Activated naive CD8-positive, alpha-beta T cell treated with anti-CD3 and anti-CD28 coated beads, Interleukin-2, amount 10 ng/mL, durations not matched to agents 7 days and 5 days (primary cell): ENCODE measurements at places on chromosomes 1 and 21.

DNA sequence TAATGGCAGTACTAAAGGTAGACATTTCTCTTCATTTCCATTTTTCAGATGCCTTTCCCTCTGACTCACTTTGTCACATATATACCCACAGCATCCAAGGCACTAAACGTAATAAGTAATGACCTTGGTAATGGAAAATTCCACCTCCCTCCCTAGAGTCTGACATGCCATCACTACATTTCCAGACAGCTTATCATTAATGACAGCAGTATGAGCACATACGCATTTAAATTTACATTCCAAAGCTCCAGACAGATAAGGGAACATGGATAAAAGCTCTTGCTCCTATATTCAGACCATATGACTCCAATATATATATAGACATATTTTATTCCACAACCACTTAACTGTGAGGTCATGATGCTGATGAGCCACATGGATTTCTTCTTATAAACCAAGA, 191.7 kb upstream of the GORAB start:
- H3K27me3 ChIP-seq, result no peaks in the 10 kb centered on the region
- H3K27ac ChIP-seq, result no peak overlapping the region
- H3K36me3 ChIP-seq, result no peaks in the 10 kb centered on the region
- no peaks in the 10 kb centered on the region for H3K4me1 ChIP-seq
- no peak overlapping the region for H3K4me3 ChIP-seq

DNA sequence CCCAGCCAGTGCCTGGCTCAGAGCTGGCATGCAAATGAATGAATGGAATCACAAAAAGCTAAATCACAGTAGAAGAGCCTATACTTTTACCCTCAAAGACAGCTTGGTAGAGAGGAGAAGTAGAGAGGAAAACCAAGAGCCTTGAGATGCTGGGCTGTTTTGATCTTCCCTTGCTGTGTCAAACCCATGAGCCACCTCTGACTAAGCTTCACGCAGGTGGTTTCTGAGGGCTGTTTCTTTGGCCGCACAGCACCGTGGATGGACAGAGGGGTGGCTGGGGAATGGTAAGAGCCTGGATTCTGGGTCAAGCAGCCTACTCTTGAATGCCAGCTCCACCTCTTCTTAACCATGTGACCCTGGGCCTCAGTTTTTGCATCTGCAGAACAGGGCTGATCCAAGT, 18.6 kb downstream of the ABCG1 start:
- H3K27me3 ChIP-seq, result no peaks in the 10 kb centered on the region
- peak overlapping the region; percentile 82 for H3K27ac ChIP-seq
- H3K4me3 ChIP-seq, result peak overlapping the region; percentile 69
- H3K4me1 ChIP-seq, result peaks cover 58% of the 10 kb centered on the region

DNA sequence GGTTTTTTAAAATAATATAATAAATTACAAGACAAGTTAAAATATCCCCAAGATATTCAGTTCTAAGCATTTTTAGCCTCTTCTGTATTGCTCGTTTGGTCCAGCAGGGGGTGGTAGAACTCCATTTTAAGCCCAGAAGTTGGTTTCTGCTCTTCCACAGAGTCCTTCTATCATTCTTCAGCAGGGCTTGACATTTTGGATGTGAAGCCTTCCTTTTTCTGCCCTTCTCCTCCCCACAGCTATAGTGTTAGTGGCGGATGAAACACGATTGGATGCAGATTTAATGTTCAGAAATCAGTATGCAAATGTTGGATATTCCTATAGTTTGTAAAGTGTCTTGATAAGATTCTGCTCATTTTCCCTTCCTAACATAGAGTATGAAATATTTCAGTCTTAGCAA, 1.4 kb downstream of the NCAM2 start:
- H3K4me3 ChIP-seq, result no peak overlapping the region
- no peak overlapping the region for H3K27ac ChIP-seq
- H3K36me3 ChIP-seq, result no peaks in the 10 kb centered on the region
- DNase-seq, result peak; percentile 25
- peaks cover 32% of the 10 kb centered on the region for H3K27me3 ChIP-seq

DNA sequence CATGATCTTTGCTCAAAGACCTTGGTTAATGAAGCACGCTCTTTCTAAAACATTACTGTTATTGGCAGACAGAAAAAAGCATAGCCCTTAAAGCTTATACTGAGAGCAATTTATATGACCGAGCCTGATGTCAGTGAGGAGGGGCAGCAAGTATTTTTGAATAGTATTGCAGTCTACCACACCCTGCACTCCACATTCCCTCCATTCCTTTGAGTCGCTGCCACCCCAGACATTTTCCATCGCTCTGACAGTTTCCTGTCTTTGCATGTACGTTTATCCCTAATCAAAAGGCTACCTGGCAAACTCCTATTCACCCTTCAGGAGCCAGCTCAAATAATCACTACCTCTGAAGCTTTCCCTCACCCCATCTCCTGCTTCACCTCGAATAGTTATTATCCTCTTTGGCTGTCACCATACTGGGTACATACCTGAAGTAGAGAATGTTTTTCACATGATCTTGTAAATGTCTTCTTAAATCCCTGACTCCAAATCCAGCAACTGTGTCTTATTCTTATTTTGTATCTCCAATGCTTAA, 5.5 kb upstream of the JUN start:
- no peak for DNase-seq
- H3K4me1 ChIP-seq, result peaks cover 15% of the 10 kb centered on the region
- H3K36me3 ChIP-seq, result peaks cover 29% of the 10 kb centered on the region
- H3K27ac ChIP-seq, result no peak overlapping the region
- peaks cover 2% of the 10 kb centered on the region for H3K27me3 ChIP-seq

DNA sequence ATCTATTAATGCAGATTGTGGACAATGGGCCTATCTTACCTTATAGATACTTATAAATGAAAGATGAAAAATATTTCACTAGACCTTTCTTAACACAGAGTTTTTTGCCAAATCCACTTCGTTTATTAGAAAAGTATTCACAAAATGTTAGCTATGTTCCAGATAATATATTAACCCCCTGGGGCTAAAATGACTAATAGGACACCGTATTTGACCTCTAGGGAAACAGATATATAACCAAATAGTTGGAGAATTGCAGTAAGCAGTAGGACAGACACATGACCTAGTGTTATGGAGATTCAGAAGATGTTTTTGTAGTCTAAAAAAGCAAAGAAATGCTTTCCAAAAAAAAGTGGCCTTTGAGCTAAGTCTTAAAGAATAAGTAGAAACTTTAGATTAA, 106.9 kb downstream of the SEC16B start:
- no peaks in the 10 kb centered on the region for H3K27me3 ChIP-seq
- H3K36me3 ChIP-seq, result no peaks in the 10 kb centered on the region
- DNase-seq, result no peak

- no peaks in the 10 kb centered on the region for H3K4me1 ChIP-seq
- DNase-seq, result no peak
- no peaks in the 10 kb centered on the region for H3K27me3 ChIP-seq
- no peak overlapping the region for H3K27ac ChIP-seq
- no peak overlapping the region for H3K4me3 ChIP-seq
- no peaks in the 10 kb centered on the region for H3K36me3 ChIP-seq
These were observed 177.6 kb downstream of the HHIPL2 start for GRCh38 chr1:222370081-222370912.
